Activated CD4-positive, alpha-beta T cell treated with anti-CD3 and anti-CD28 coated beads, Interleukin-2, amount 50 U/mL, for 48 hours (primary cell): ENCODE measurements at places on chromosomes 12 and 14.

DNA sequence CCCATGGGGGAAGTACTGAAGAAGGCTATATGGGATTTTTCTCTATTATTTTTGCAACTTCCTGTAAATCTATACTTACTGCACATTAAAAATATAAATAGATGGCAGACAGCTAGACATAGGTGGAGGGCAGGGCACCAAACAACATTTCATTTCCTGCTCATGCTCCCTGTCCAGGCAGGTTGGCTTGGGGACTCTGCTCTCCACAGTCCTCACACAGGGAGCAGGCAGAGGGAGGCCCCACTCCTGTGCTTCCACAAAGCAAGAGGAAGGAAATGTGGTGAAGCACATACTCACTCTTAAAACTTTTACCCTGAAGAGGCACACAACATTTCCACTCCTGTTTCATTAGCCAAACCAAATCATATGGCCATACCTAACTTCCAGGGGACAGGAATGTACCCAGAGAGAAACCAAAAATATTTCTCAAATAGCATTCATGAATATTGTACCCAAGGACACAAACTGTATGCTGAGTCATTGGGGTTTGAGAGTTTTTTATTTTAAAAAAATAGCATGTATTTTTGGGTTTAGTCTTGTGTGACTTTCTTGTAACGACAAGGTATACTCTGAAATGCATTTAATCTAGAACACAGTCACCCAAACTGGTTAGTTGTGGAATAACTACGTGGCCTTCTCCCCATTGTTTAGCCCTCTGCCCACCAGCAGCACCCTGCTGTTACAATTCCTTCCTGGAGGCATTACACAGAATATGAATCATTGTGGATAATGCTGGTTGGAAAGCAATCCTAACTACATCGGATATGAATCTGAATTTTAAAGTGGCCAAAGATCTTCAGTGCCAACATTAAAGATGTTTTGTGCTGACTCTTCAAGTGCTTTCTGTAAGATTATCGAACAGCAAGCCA is 40.9 kb downstream of the RTN1 start:
- no peak for DNase-seq

GRCh38 chr12:49979016-49979586 is 6.4 kb downstream of the AQP6 start:
- DNase-seq = no peak

- no peak for DNase-seq
These were observed 1.6 kb downstream of the STXBP6 start for GRCh38 chr14:25048170-25049016.

GRCh38 chr12:75834591-75834990 is 197.0 kb downstream of the PHLDA1 start:
- DNase-seq = no peak

DNA sequence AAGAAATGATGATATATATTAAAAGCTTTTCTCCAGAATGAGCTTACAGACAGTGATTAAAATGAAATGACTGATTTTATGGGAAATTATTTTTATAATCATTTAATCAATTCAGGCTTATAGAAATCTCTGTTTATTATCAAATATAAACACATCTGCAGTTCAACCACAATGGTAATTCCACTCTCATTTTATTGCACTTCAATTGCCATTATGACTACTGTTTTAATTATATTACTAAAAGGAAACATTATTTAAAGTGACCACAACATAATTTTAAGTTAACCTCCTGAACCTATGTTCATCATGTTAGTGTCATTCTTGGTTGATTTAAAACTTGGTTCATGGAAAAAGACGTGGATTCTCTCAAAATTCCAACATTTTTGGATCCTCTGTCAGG is 536.3 kb downstream of the SLC6A15 start:
- no peak for DNase-seq

- DNase-seq = no peak
These were observed 26.9 kb downstream of the PPM1A start for GRCh38 chr14:60275932-60276331.
